DMS79 (cell line): ENCODE measurements at places on chromosomes 12 and 14.

DNA sequence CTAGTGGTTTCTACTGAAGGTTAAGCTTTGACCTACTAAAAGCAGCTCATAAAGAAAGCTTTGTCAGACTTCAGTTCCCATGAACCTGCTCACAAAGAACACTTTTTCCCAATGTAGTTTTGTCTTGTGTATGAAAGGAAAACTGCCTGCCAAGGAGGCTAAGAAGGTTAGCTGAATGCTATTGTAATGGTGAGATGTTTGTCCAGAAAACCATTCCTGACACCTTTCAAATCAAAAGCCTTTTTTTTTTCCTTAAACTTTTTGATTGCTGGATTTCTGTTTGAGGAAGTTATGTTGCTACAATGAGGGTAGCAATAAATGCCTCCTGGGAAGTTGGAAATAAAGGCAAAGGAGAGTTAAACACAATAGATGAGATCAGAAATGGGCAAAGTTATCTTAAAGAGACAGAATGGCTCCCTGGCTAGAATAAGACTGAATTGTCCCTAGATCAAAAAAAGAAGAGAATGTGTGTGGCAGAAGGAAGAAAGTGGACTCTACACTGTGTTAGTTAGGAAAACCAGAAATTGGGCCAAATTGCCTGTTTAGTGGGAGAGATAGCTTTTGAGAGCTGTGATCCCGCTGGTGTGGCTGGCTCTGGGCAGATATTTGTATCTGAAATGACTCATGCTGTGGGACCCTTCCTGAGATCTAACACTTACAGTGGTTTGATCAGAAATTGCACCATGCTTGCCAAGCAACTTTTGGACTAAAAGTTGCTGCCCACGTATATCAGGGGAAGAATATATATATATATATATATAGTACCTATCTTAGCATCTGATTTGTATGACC, 27.5 kb downstream of the TECPR2 start:
- no peak for DNase-seq

DNA sequence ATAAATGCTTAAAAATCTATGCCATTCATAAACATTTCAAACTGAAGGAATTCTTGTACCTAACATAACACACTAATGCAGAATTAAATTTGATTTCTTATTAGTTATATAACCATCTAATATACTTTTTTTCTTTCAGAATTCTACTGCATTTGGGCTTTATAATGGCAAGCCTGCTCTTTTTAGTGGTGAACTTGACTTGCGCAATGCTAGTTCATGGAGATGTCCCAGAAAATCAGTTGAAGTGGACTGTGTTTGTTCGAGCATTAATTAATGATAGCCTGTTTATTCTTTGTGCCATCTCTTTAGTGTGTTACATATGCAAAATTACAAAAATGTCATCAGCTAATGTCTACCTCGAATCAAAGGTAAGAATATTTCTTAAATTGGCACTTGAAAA, 47.3 kb downstream of the GPR137C start:
- DNase-seq, result no peak

DNA sequence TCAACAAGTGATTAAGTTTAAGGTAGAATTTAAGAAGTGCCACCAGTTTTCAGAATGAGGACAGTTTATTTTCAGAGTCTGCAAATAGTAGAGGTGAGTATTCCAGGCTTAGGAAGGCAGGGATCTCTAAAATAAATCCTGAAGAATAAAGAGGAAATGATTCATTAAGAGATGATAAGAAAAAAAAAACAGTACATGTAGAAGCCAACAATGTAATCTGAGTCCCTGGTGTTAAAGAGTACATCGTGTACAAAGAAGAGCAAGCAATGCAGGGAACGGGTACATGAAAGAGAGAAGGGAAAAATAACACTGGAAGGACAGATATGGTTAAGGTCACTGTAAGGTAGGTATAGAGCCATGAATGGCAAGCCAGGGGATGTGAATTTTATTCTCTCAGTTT, 95.2 kb upstream of the FOXG1 start:
- no peak for DNase-seq

GRCh38 chr14:54627219-54627539, 60.3 kb downstream of the SAMD4A start:
- DNase-seq, result no peak

DNA sequence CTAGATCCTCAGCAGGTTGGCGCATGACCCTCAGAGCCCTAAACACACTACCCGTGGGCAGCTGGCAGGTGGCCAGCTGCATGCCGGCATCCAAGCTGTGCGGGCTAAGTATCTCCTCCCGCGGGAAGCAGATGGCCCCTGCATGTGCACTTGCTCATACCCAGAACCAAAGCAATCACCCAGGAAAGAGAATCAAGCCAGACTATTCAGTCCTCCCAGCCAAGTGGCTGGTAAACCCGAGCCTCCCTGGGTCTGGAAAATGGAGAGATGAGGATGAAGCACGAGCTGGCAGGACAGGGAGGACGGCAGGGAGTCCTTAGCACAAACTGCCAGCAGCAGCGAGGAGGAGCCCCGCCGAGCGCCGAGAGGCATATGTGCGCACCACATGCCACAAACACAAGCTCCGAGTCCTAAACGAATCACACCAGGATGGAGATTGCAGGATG, 139.7 kb downstream of the RIMBP2 start:
- DNase-seq, result peak; percentile 19

DNA sequence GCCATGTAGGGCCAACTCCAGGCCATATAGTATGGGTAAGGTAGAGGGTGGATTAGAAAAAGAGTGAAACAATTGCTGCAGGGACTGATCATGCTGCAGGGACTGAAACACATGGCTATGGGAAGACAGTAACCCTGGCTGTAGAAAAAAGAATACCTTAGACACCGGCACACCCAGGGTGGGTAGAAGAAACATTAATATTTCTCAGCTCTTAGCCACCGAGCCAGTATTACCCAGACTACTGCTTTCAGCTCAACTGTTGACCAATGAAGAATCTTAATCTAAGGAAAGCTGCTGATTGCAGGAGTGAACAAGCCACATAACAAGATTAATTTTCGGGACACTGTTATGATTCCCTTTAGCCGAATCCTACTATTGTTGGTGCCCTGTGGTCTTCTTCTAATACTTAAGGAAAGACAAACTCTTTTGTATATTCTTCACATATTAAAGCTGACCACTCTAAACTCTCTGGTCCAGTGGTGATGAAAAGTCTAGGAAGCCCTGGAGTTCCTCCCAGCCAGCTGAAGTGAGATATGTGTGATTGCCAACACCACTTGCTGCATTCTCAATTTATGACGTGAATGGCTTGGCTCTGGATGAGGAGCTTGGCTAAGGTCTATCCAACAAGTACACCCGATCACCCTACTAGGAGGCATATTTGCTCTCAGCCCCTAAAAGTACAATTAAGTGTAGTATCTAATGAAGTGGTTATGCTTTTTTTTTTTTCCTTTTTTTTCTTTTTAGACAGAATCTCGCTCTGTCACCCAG, 69.2 kb downstream of the NOVA1 start:
- DNase-seq, result no peak

- no peak for DNase-seq
Measured at GRCh38 chr14:30608533-30609006, 13.5 kb upstream of the SCFD1 start.

- no peak for DNase-seq
Measured at GRCh38 chr12:14930299-14930698, 8.0 kb downstream of the ERP27 start.

DNA sequence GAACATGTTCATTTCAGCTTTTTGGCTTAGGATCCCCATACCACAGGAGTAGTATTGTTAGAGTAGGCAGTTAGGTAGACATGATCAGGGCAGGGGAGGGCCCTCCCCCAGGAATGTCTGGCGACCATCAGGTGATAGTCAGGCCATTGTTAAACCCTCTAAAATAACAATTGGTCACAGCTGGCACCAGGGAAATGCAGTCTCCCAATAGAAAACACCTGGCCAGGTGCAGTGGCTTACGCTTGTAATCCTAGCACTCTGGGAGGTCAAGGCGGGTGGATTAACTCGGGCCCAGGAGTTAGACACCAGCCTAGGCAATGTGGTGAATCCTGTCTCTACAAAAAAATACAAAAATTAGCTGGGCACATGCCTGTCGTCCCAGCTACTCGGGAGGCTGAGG, 187.1 kb downstream of the MON2 start:
- no peak for DNase-seq

DNA sequence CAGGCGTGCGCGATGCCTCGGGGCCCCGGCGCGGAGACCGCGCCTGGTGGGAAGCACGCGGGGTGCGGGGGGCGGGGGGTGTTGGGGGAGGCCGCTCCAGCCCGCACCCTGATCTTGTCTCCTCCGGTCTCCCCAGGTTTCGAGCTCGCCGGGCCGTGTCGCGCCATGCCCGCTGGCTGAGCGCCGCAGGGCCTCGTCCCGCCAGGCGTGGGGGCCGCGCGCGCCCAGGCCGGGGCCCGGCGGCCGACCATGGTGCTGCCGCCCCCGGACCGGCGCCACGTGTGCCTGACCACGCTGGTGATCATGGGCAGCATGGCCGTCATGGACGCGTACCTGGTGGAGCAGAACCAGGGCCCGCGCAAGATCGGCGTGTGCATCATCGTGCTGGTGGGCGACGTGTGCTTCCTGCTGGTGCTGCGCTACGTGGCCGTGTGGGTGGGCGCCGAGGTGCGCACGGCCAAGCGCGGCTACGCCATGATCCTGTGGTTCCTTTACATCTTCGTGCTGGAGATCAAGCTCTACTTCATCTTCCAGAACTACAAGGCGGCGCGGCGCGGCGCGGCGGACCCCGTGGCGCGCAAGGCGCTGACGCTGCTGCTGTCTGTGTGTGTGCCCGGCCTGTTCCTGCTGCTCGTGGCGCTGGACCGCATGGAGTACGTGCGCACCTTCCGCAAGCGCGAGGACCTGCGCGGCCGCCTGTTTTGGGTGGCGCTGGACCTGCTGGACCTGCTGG, 2.4 kb downstream of the TMEM121 start:
- DNase-seq, result no peak

DNA sequence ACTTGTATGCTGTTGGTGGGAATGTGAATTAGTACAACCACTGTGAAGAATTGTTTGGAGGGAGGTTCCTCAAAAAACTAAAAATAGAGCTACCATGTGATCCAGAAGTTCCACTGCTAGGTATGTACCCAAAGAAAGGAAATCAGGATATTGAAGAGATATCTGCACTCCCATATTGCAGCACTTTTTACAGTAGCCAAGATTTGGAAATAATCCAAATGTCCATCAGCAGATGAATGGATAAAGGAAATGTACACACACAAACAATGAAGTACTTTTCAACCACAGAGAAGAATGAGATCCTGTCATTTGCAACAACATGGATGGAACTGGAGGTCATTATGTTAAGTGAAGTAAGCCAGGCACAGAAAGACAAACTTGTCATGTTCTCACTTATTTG, 25.9 kb downstream of the TIGAR start:
- DNase-seq, result no peak

DNA sequence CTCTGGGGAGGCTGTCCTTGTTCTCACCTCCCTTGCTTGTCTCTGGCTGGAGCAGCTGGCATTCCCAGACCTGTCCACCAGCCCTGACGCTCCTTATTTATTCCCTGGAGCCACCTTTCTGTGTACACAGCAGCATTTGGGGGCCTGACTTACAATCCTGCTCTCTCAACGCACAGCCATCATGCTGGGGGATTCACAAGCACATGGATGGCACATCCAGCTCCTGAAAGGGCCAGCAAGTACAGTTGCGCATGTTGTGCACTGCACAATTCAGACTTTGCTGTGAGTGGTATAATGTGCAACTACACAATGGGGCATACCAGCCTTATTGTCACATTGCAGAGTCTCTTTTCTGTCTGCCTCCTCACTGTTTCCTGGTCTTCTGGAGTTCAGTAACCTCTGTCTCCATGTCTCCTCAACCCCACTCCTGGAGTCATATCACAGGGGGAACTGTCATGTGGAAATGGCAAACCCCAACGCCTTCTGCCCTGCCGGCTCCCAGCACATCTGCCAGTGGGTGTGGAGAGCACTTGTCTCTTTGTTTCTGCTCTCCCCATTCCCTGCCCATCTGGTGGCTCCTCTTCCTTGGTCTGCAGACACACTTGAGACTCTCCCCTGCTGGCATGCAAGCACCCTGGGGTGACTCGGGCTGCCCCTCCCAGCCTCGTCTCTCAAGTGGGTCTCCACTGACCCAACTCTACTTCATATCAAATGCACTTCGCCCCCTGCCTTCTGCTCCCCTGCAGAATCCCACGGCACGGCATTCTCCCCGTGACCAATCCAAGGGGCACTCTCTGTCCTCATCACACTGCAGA, 41.2 kb upstream of the MEG3 start:
- peak; percentile 60 for DNase-seq

DNA sequence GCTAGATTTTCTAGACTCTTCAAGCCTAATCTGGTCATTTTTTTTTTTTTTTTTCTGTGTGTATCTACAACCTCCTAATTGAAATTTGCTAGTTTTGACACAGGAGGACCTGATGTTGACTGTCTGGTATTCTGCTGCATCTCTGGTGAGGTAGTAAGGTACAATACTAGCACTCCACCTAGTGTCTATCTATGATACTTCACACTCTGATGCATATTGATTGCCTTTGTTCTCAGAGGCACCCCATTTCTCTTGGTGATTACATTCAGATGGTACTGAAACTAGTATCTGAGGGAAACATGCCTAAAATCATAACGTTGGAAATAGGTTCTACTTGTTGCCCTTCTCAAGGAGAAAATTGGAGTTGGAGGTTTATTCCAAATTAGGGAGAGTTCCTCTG, 930.5 kb upstream of the NOVA1 start:
- no peak for DNase-seq

GRCh38 chr14:87745507-87746118, 247.4 kb downstream of the GALC start:
- DNase-seq, result no peak

DNA sequence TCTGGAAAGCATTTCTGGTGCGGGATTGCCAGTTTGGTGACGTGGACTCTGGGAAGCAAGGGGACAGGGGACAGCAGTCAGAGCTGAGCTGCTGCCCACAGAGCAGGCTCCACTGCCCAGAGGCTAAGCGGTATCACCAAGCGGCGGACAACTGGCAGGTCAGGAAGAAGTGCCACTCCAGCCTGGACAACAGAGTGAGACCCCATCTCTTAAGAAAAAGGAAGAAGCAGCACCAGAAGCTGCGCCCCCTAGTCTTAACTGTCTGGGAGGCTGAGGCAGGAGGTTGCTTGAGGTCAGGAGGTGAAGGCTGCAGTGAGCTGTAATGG, 31.8 kb upstream of the MMP17 start:
- no peak for DNase-seq

DNA sequence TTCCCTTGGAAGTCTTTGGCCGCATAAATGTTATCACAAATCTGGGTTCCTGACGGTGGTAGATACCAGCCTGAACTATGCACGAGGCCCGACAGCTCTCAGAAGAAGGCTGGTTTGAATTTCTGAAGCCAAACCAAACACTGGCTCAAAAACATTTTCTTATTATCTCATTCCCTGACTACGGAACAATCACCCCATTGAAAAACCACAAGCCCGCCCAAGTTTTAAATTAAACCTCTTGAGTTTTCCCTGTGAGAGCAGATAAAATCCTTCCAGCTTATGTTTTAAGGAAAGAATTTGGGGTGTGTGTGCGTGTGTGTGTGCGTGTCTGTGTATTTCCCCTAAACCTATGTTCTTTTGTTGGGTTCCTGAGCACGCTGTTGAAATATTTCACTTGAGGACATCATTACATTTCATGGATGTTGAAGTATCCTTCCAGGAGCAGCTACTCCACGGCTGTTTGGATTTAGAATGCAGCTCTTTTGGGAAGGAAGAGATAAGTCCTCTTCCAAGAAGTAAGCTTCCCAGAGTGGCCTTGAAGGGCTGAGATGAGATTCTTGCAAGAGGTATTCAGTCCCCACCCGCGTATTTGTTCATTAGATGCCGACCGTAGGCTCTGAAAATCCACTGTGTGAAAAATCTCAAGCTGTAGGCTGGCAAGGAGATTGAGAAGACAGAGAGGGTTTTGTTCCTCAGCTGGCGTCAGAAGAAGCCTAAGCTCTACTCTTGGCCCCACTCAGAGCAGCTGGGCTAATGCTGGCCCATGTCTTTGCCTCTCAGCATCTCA, 131.0 kb upstream of the NCOR2 start:
- DNase-seq, result peak; percentile 85

GRCh38 chr14:72863216-72864006, 30.5 kb downstream of the DPF3 start:
- DNase-seq, result no peak
